ENCODE measurements at places on chromosomes 13 and 19.

GRCh38 chr13:36344886-36345437 lies 1.2 kb downstream of the SPART start:
- DNase-seq, result no peak

DNA sequence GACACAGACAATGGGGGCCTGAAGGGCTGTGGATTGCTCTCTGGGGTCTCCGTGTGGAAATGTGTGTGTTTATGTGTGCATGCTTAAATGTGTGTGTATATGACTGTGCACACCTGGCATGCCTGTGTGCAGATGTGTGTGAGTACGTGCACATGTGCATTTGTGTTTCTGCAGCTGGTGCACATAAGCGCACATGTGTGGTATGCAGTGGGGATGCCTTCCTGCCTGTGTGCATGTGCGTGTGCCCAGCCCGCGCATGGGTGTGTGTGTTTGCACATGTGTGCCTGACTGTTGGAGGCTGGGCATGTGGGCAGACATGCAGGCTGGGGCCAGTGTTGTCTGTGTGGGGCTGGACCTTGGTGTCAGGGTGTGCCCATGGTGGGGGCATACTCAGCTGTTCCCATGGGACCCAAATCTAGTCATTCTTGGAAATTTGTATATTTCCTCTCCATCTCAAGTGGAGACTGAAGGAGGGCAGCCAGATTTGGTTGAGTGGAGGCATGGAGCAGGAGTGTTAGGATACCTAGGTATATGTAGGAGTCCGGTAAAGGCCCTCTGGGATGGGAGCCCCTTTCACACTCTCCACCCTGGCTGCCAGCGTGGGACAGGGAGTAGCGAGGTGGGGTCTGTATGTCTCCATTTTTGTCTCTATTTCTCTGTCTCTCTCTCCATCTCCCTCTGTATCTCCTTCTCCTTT lies 49.9 kb downstream of the CELF5 start:
- DNase-seq, result no peak

GRCh38 chr13:76853921-76854608 lies 32.1 kb downstream of the KCTD12 start:
- DNase-seq, result no peak

- DNase-seq, result no peak
Measured at GRCh38 chr13:38421590-38422560, 72.2 kb downstream of the UFM1 start.

GRCh38 chr13:79917628-79918027 lies 423.3 kb downstream of the SPRY2 start:
- DNase-seq, result no peak

DNA sequence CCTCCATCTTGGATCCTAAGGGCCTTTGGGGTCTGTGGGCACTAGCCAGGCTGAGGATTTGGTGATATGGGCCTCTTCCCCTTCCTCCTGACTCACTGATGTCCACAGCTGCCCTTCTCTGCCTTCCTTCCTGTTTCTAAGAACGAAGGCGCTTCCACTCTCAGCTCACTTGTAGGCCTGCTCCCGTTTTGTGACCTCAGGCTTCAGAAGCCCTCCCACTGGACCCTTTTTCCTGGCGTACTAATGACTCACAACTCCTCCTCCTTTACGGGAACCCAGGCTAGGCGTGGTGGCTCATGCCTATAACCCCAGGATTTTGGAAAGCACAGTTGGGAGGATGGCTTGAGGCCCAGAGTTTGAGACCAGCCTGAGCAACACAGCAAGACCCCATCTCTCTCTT lies 55.6 kb downstream of the TMED1 start:
- DNase-seq, result no peak

- DNase-seq, result no peak
Measured at GRCh38 chr19:35037716-35038622, 3.6 kb upstream of the HPN start.

GRCh38 chr13:21458451-21458812 lies 671 bp downstream of the ZDHHC20 start:
- peak; percentile 39 for DNase-seq

GRCh38 chr13:99601535-99601934 lies 100.3 kb downstream of the TM9SF2 start:
- DNase-seq, result no peak

DNA sequence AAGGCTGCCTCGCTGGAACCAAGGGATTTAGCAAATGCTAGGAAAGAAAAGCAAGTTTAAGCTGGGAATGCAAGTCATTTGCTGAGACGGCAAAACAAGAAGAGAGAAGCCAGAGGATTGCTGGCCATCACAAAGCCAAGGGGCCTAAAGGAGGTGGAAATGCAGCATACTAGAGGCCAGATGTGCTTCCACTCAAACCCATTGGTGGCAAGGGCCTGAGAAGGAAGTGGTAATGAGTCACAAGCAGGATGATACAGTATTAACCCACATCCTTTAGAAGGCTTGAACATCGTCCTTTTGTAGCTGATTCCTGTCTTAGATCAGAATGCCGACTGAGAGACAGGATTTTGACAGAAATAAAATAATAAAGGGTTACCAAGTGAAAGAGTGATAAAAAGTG lies 68.2 kb downstream of the ITGBL1 start:
- no peak for DNase-seq

All from activated T-cell treated with anti-CD3 and anti-CD28 coated beads for 48 hours (primary cell).